KBM-7 (cell line): ENCODE measurements at places on chromosomes 4 and X.

DNA sequence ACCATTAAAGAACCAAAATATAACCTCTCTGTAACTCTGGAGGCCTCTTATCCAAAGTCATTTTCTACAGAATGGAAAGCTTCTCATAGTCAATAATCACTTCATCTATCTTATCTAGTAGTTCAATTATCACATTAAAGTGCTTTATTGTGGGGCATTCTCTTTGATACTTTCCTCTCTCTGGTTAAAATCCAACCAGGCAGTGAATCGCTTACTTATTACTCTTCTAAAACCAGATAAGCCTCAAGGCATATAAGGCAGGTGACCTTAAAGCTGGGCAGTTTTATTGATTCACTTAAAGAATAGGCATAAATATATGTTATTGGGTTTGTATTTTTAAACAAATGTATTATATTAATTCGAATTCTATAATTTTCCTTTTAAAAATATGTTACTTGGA is 2162.1 kb upstream of the TENM3 start:
- DNase-seq: no peak

DNA sequence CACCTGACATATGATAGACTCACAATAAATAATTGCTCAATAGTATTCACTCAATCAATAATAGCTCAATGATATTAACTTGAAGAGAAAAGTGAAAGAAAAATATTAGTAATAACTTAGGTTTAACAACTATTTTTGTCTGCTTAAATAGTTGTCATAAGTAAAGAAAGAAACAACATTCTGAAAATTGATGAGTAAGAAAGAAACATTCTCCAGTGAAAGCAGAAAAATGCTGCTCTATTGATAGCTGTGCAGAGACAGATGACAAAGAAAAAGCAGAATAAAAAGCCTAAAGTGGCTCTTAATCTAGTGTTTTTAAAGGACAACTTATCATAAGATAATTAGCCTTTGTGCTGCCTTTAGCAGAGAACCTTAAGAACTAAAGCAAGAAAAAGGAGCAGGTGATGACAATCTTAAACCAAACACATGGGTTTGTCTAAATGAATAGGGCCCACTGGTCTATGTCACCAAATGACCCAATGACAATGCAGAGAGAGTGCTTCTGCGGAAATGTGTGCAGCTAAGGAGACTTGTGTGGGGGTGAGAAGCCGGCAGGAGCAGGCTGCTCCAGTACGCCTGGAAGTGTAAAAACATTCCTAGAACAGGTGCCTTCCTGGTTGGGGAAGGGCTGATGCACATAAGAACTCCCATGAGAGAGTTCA is 13.2 kb downstream of the HS3ST1 start:
- no peak for DNase-seq

- DNase-seq: no peak
Observed at GRCh38 chr4:165005352-165005925, 26.4 kb upstream of the TRIM60 start.

DNA sequence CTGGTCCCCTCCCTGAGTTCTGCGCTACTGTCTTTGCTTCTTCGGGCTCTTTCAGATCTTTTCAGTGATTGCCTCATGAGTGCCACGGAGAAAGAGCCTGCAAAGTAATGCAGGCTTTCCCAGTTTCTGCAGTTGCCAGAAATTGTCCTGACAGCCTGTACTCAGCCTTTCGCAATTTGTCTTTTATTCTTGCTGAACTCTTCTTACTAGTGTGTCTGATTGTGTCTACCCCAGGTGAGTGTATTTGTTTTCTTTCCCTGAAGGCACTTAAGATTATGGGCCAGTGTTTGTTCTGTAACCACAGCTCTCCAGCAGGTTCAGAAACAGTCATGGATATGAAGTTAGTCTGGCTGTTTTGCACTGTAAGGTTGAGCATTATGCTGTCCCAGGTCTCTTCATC is 47.1 kb downstream of the FAM193A start:
- no peak for DNase-seq
